NCI-H524 (cell line): ENCODE measurements at places on chromosomes 1 and 21.

DNA sequence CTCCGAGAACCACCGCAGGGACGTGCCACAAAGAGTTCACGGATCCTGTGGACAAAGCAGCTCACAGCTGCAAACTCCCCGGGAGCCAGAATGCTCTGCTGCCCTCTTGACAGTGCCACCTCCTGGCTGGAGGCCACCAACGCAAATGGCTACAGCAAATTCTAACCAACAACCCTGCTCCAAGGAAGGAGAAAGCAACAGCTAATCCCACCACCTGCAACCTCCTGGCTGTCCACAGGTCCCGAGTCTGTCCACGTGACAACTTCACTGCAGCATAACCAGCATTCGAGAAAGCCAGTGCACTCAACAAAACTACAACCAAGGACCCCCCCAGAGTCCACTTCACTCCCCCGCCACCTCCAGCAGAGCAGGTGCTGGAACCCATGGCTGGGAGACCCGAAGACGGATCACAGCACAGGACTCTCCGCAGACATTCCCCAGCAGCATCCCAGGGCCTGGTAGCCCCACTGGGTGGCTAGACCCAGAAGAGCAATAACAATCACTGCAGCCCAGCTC lies 17.3 kb downstream of the POFUT2 start:
- DNase-seq: no peak

- no peak for DNase-seq
Observed at GRCh38 chr1:6396998-6397397, 3.4 kb upstream of the ACOT7 start.

- no peak for DNase-seq
Observed at GRCh38 chr1:156437037-156437867, 63.3 kb downstream of the MEF2D start.

DNA sequence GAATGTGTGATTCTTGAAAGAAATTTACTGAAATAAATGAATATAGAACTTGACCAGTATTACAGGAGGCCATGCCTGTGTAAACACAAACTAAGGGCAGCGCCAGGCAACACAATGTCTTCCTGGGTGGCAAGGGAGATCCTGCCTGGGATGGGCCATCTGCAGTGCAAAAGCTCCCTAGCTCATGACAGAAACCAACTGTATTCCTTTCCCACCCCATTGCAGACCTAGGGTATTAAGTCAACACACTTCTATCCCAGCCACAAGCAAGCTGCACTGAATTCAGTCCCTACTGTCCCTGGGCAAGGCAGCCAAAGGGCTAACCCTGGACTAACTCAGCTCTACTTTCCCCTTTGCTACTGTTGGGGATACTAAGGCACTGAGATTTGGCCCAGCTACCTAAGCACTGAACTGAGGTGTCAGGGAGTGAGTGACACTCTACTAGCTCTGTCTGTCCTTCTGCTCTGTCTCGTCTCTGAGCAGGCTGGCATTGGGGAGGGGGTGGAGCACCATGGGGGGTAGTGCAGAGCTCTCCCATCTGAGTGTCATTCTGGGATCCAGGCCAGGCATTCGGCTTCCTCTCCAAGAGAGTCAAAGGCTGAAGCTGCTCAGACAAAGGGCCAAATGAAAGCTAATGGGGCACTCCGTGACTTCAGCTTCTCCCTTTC lies 2.5 kb downstream of the INKA2 start:
- peak; percentile 54 for DNase-seq

- no peak for DNase-seq
Observed at GRCh38 chr1:37147392-37147831, 113.1 kb upstream of the GRIK3 start.

GRCh38 chr1:232990176-232991128 lies 40.0 kb downstream of the NTPCR start:
- no peak for DNase-seq

GRCh38 chr1:161111527-161111926 lies 6.3 kb downstream of the PFDN2 start:
- DNase-seq: no peak

DNA sequence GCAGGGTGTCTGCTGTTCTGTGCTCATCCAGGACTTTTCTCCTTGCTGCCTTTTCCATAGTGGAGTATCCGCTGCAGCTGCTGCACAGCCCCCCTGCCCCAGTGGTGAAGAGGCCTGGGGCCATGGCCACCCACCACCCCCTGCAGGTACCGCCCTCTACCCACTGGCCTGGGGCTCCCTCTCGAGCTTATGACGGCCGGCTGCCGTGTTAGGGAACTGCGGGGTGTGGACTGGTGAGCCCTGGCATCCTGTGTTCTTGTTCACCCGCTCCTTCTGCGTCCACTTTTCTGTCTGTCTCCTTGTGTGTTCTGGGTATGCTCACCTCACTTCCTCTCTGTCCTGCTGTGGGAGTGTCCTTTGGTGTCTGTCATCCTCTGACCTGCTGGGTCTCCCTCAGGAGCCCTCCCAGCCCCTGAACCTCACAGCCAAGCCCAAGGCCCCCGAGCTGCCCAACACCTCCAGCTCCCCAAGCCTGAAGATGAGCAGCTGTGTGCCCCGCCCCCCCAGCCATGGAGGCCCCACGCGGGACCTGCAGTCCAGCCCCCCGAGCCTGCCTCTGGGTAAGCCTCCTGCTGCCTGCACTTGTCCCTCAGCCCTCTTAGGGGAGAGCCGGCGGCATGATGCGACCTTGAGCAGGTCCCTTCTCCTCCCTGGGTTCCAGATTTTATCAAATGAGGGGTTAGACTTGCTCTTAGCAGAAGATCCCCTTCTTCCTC lies 29.8 kb downstream of the ETNK2 start:
- DNase-seq: no peak

DNA sequence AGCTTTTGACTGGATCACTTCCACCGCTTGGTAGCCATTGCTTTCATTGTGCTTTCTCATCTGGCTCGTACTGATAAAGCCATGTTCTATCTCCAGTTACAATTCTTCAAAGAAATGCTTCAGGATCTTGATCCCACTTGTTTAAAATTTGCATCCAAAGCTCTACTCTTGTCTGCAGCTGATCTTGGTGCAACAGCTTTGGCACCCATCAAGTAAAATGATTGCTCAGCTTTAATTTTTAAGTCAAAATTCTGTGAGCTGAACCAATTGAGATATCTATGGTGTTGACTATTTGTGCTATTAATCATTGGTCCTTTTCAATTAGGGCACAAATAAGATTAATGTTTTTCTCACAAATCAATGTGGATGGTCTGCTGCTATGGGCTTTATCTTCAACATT lies 54.8 kb upstream of the DUSP10 start:
- no peak for DNase-seq

DNA sequence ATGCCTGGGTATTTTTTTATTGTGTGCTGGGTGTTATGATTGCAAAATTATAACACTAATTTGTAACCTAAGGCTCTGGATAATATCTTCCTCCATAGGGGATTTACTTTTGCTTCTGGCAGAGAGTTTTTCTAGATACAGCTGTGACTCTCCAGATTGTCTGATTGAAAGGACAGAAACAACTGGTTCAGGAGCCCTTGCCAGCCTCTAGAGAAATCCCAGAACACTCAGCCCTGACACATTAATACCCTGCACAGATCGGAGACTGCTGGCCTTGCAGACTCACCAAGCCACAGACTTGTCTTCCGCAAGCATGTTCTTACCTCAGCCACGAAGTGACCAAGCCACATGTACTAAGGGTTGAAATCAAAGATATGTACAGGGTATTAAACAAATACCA lies 10.7 kb downstream of the C1orf146 start:
- DNase-seq: no peak

GRCh38 chr1:179954493-179955286 lies at the start of gene CEP350:
CEP350 (plus strand) TSS chr1:179954810; CDS start chr1:179986182, 31,372 bp downstream.
- DNase-seq: peak; percentile 97

GRCh38 chr1:165067829-165068228 lies 288.7 kb downstream of the LMX1A start:
- no peak for DNase-seq

- DNase-seq: no peak
Observed at GRCh38 chr1:152000964-152001630, 7.4 kb upstream of the S100A10 start.

DNA sequence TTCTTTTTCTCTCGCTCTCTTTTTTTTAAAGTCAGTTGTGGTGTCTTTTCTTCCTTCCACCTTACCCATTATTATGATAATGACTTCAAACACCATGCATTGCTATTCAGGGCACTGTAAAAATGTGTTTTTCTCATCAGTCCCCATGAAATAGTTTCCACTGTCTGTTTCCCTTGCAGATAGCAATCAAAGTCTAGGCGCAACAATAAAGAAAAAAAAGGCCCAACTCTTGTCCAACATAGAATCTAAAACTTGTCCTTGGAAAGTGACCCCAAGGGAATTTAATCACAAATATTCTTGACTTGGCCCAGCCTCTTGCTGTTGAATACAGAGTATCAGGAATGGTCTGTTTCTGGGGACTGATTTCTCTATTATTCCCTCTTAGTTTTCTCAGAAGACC lies 382.5 kb downstream of the PLPP3 start:
- no peak for DNase-seq
